Keratinocyte (primary cell): ENCODE measurements at places on chromosomes 4 and X.

GRCh38 chr4:4914059-4914820 lies 54.8 kb downstream of the MSX1 start:
- DNase-seq = no peak
- H3K4me3 ChIP-seq = no peak overlapping the region
- no peaks in the 10 kb centered on the region for H3K4me1 ChIP-seq
- H3K27ac ChIP-seq = no peak overlapping the region

DNA sequence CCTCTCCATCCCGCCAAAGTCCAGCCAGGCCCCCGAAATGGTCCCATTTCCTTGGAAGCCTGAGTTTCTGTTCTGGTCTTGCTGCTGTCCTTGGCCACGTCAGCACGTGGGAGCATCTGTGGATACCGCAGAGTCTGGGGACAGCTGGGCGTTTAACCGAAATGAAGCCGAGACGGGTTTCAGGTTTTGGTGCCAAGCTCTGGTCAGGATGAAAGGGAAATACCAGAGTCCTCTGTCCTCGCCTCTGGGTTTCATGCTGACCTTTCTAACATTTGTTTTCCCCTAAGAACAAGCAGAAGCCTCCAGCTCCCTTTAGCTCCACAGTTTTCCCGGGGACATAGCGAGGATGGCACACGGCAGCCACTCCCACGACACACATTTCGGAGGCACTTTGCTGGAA lies 19.7 kb downstream of the SHOX start:
- H3K36me3 ChIP-seq = no peaks in the 10 kb centered on the region
- H3K4me3 ChIP-seq = no peak overlapping the region
- no peak for DNase-seq
- H3K27ac ChIP-seq = no peak overlapping the region

DNA sequence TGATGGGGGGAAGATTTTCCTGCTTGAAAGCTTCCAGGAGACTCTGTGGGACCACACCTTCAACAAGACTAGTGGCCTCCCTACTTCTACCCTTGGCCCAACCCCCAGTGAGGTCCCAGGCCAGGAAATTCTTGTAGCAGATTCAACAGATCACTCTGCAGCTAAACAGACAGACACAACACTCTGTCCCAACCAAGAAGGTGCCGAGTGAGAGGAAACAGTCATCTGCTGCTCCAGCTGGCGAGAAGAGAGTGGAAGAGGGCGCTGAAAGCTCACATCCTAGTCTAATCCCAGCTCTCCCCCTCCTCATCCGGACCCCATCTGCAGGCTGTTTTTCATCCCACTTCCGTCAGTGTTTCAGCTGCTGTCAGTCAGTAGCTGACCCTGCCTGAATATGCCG lies 63.4 kb downstream of the CHRDL1 start:
- no peak for DNase-seq
- H3K4me3 ChIP-seq = no peak overlapping the region
- no peaks in the 10 kb centered on the region for H3K36me3 ChIP-seq
- H3K4me1 ChIP-seq = no peaks in the 10 kb centered on the region
- no peaks in the 10 kb centered on the region for H3K27me3 ChIP-seq

GRCh38 chrX:54067766-54068165 lies 23.5 kb upstream of the PHF8 start:
- no peak for DNase-seq
- H3K27ac ChIP-seq = no peak overlapping the region
- no peak overlapping the region for H3K4me3 ChIP-seq

DNA sequence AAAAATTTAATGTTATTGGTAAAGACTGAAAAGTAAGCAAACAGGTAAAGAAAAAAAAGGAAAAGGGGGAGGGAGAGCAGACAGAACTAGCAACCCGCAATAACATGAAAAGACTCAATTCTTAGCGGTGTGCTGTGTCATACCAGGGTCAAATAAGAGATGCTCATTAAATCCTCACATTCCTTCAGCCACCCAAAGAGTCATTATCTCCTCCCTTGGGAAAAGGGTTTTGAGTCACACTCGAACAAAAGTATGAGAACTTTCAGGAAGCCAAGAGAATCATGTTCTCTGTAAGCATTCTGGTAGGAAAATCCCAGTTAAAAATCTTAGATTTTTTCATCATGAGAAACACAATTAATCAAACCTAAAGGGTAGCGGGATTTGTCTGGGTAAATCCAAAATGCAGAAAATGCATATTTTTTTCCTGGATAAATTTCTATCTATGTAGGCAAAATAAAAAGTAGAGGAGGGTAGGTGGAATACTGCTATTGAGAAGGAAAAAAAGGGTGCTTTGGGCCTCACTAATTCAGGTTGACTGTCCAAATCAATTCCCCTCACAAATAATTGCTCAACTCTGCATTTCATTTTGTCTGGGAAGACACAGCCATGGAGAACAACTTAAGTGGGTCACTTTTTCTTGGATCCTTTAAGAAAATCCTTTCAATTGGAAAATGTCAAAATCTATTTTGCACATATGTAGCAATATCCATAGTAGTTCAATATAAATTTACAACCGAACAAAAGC lies 23.2 kb downstream of the TNIP3 start:
- no peak overlapping the region for H3K27ac ChIP-seq
- H3K27me3 ChIP-seq = no peaks in the 10 kb centered on the region
- no peak for DNase-seq
- no peaks in the 10 kb centered on the region for H3K4me1 ChIP-seq
- H3K36me3 ChIP-seq = no peaks in the 10 kb centered on the region
